ENCODE measurements at places on chromosomes 3 and 15.

DNA sequence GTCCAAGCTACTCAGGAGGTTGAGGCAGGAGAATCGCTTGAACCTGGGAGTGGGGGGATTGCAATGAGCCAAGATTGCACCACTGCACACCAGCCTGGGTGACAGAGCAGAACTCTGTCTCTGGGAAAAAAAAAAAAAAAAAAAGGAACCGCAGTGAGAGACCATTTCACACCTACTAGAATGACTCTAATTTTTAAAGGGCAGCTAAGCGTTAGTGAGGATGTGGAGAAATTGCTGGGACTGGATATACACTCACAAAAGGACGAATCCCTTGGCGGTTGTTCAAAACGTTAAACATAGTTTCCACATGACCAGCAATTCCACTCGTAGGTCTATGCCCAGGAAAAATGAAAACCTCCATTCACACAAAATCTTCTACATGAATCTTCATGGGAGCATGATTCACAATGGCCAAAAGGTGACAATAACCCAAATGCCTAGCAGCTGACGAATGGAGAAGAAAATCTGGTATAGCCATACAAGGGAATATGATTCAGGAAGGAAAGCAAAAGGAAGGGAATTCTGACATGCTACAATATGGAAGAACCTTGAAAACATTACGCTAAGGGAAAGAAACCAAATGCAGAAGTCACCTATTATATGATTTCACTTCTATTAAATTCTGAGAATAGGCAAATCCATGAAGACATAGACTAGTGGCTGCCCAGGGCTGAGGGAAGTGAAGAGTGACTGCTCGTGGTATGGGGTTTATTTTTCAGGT is 127.0 kb downstream of the CHSY1 start:
- DNase-seq: no peak

GRCh38 chr3:4765212-4765611 is 214.0 kb upstream of the BHLHE40 start:
- no peak for DNase-seq

DNA sequence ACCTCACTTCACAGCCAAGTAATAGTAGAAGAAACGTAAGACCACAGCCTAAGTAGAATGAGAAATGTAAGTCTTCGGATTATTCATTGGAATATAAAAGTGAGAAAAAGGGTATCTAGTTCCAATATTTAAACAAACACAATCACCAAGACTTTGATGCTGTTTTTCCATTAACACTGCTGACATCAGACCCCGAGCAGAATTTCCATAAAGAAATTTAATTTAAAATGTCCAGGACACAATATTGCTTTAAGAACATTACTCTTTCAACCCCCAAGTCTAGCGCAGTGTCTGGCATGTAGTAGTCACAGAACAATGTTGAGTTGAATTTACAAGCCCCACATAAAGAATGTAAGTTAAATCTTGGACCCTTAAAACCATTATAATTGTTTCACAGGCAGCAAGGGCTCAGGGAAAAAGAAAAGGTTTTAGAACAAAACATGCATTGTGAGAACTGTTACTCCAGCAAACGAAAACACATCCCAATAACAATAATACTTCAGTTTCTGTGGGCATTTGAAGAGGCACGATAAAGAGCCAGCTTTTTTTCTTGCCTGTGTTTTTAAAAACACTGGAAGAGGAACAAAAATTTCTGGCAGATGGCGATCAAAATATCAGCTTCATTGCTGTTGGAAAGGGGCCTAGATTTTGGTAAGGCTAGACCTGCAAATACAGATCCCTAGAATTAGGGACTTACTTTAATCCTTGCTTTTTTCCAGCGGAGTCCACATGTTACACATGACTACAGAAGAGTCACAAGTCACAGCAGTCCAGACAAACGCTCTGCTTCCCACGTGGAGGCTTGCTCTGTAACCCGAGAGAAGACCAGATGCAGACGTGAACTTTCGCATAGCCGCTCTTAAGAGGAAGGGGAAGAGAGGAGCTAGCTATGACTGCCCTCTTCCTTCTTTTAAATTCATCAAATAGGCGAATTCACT is 77.9 kb upstream of the IGSF10 start:
- DNase-seq: no peak

DNA sequence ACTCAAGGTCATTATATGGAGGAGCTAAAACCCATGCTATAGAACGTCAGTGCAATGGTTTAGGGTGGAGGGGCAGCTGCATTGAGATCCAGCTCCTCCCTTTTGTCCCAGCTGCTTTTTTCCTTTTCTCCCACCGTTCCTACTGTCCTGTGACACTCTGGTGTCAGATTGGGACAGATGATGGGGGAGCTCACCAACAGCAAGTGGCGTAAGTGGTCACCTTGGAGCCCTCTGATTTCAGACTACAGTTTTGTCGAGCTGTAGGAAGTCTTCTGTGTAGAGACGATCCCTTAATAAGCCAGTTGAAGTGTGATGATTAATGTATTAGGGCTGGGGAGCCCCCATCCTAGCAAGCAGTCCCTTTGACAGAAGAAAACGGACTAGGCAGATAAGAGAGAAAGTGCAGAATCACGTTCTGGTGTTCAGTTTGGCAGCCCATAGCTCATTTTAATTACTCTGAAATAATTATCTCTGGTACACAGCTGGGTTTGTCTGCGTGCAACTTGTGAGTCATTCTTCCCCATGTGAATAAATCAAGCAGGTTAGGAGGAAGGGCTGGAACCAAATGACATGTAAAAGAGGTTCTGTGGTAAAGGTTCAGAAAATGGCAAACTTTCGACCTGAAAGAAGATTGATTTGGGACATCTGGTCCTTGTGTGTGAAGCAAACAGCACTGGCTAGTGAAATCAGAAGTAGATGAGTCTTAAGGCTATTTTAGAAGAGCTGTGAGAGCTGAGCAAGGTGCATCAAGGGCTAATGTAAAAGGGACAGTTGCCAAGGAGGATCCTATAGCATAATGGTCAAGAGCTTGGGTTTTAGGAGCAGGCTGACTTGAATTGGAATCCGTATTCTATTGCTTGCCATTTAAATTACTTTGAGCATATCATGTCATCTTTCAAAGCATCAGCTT is 241.4 kb downstream of the EDEM1 start:
- DNase-seq: no peak

GRCh38 chr3:25689226-25689625 is 24.5 kb upstream of the TOP2B start:
- DNase-seq: no peak

All from stimulated activated CD4-positive, alpha-beta T cell treated with anti-CD3 and anti-CD28 coated beads, Interleukin-2, amount 100 ng/mL, for 24 hours (primary cell).